ENCODE measurements at places on chromosomes 13 and 19. TPM values are rescaled to one million over a fixed set of nuclear protein-coding genes. Genes with fewer than 3 reads are reported as not detected.

DNA sequence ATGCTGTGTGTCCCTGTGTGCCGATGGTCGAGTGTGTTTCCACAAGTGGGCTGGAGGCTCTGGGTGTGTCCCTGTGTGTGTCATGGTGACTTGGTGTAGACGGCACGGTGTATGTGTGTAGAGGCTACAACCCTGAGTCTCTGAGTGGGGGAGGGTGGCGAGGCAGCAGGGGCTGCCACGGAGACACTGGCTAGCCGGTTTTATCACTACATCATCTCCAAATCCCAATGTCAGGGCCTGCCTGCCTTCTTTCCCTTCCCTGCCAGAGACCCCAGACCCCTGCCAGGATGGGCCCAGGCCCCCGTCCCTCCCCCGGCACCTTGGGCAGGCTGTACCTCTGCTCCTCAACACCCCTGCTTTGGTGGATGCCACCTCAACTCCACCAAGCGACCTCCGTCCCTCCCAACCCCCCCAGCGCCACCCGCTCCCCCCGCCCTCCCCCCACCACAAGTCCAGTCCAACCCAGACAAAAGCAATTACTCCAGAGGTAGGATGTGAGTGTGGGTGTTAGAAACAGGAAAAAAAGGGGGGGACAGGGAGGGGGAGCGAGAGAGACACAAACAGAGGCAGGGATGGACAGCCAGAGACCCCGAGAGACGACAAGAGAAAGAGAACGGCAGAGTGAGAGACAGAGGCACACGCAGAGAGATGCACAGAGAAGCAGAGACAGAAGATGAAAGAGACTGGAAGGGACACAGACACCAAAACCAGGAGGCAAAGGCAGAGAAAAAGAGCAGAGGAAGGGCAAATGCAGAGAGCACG, 21.6 kb upstream of the POU2F2 start:
- DNase-seq: no peak

GRCh38 chr13:78305171-78305570, 298.2 kb downstream of the POU4F1 start:
- no peak for DNase-seq

Gene CEACAM20
- not detected for total RNA-seq

Gene SIGLECL1
- total RNA-seq: not detected

Gene ZNF554
- total RNA-seq: 1.2 TPM

- no peak for DNase-seq
Measured at GRCh38 chr13:21537105-21537504, 66.9 kb downstream of the MICU2 start.

GRCh38 chr19:39828654-39829032, 5.3 kb downstream of the DYRK1B start:
- DNase-seq: no peak

Gene NCAN
- not detected for total RNA-seq

Gene SKA3
- total RNA-seq: 15.1 TPM

Gene KLK14
- total RNA-seq: 1.2 TPM

GRCh38 chr13:83182845-83183244, 699.4 kb downstream of the SLITRK1 start:
- DNase-seq: no peak

GRCh38 chr13:99418843-99419140, 82.5 kb upstream of the TM9SF2 start:
- no peak for DNase-seq

GRCh38 chr19:53131085-53131590, 1.6 kb downstream of the ZNF415 start:
- no peak for DNase-seq

DNA sequence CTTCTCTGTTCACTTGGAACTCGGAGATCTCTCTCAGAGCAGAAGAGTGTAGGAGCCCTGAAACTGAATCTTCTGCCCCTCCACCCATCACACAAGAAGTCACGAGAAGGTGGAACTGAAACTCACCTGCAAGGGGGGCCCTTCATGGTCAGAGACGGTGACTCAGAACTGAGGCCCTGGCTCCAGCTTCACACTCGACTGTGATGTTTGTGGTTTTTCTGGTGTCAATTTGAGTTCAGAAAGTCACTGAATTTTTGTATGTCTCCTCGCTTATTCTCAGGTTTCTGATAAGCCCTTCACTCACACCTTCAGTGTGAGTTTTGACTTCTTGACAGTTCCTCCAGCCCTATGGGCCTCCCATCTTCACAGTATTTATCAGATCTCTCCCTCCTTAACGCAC, 23.1 kb downstream of the SIGLEC5 start:
- DNase-seq: no peak

GRCh38 chr13:29284726-29285125, 310.8 kb downstream of the SLC7A1 start:
- DNase-seq: no peak

DNA sequence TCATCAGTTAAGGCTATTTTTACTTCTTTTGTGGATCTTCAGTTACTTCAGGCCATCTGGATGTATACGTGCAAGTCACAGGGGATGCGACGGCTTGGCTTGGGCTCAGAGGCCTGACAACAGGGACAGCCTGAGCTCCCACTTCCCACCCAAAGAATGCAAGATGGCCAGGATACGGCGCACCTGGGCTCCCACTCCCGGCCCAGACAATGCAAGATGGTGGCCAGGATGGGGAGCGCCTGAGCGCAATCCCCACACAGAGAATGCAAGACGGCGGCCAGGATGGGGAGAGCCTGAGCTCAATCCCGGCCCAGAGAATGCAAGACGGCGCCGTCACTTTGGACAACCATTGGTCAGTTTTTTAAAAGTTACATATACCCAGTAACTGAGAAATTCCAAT, 25.3 kb upstream of the MIER2 start:
- no peak for DNase-seq

Gene STXBP2
- 114 TPM for total RNA-seq

DNA sequence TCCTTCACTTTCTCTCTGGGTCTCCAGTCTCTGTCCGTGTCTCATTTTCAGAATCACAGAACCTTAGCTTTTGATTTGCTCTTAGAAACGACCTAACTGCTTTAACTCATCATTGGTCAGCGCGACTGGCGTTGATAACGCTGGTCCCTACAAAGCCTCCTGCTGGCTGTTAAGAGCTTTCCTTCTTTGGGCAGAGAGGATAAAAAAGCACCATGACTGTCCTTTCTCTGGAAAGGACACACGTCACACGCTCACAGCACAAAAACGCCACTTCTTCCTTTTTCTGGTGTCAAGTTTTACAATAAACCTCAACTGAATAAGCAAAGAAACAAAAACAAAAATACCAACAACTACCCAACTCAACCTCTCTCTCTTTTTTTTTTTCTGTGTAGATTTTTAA, 1.7 kb upstream of the KLK12 start:
- DNase-seq: no peak

Gene NLRP11
- total RNA-seq: 0.14 TPM

Gene ZNF737
- 5.4 TPM for total RNA-seq

GRCh38 chr19:49057636-49058234, at the start of gene CGB7:
Gene CGB7, minus strand, starts transcription at chr19:49057749. Its CDS starts 2,374 bp downstream, at chr19:49055375.
- peak; percentile 33 for DNase-seq

Gene LILRB3
- not detected for total RNA-seq

- no peak for DNase-seq
Measured at GRCh38 chr13:64332048-64332447, 2898.1 kb downstream of the PCDH9 start.

Gene GPI
- total RNA-seq: 421 TPM

Gene ZNF865
- 14.5 TPM for total RNA-seq

- DNase-seq: no peak
Measured at GRCh38 chr13:51599444-51600176, 15.3 kb downstream of the WDFY2 start.

GRCh38 chr13:78201411-78201810, 282.8 kb upstream of the EDNRB start:
- no peak for DNase-seq

Gene GRIK5
- total RNA-seq: 0.61 TPM

Gene DAND5
- total RNA-seq: not detected

DNA sequence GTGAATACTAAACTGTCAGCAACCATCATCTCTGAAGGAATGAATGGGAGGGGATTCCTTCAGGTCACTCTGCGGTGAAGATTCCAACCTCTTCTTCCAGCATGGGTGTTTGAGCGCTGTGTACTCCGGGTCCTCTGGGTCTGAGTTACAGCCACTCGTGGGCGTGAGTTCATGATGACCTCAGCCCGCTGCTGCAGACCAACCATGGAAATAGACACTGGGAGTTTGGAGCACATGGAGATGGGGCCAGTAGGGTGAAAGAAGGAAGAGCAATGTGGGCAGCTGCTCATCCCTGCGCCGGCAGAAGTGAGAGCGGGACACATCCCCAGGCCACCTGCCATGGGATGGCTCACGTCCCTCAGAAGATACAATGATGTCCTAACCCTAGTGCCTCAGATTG, 16.8 kb upstream of the RAB20 start:
- DNase-seq: no peak

DNA sequence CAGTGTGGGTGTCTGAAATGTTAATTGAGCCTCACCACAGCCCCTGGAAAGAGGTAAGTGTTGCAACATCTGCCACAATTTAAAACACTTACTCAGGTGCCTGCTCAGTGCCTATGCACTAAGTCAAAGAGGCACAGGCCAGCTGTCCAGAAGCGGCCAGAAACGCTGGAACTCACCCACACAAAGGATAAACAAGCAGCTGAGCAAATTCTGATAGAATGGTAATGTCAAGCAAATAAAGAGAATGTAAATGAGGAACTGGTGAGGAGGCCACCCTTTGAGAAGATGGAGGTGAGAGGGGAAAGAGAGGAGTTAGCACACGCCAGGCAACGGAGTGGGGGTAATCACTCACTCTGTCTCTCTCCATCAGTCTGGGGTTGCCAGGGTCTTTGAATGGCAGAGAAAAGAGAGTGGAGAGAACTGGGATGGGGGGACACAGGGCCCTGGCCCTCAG, 67.7 kb upstream of the SERP2 start:
- no peak for DNase-seq

DNA sequence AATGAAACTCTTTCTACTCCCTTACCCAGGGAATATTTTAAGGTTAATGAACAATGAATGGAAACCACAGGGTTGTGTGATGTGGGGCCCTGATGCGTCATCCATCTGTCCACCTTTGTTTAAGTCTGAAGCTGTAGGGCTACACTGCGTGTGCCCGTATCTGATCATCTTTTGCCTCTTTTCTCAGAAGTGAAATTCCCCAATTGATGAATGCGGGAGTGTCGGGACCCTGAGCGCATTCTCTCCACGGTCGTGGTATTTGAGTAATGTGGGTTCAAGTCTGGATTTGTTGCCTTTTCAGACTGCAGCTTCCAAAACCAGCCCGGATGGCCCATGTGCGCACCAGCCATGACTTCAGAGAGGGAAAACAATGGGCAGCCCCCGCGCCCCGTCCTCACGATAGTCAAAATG, 112.3 kb downstream of the COL4A2 start:
- DNase-seq: no peak

DNA sequence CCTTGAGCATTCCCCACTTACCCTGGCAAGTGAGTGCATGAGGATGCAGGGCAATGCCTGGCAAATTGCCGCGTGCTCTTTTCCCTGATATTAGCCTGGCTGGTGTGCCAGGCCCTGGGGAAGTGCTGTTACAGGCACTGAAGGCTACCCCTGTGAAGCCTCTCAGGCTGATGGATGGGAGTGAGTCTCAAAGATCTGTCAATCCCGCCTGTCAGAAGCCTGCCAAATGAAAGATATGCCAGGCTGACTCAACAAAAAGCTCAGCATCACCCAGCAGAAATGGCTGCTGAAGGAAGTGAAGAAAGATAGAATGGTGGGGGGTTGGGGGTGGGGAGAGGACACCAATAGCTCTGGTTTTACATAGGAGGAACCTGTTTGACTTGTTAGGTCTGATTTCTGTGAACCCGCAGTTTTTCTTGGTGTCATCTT, 112.1 kb downstream of the LACC1 start:
- no peak for DNase-seq

GRCh38 chr13:111906306-111906705, 160.6 kb upstream of the SOX1 start:
- no peak for DNase-seq

- peak; percentile 35 for DNase-seq
Measured at GRCh38 chr19:16376649-16377048, 52.0 kb downstream of the KLF2 start.

DNA sequence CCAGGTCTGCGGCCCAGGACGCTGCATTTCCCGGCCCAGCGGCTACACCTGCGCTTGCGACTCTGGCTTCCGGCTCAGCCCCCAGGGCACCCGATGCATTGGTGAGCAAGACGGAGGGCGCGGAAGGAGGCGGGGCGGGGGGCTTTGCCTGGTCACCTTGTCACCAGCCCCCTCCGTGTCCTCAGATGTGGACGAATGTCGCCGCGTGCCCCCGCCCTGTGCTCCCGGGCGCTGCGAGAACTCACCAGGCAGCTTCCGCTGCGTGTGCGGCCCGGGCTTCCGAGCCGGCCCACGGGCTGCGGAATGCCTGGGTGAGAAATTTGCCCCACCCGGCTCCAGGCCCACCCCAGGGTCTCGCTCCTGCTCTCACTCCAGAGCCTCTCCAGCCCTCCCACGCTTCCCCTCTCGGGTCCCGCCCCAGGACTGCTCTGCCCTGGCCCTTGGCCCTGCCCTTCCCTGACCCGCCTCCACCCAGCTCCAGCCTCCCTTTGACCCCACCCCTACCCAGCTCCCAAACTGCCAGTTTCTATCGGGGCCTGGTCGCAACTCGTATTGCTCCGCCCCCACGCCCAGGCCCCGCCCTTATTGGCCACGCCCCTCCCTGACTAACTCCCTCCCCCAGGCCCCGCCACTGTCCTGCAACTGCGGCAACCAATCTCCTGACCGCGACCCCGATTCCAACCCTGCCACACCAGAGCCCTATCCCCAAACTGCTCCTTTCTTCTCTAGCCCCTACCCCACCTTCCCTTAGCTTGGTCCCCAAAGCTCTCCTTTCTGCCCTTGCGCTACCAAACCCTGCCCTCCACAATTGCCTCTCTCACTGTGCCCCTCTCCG, 8.6 kb downstream of the LTBP4 start:
- peak; percentile 88 for DNase-seq

- no peak for DNase-seq
Measured at GRCh38 chr13:80560609-80561008, 219.7 kb upstream of the SPRY2 start.

DNA sequence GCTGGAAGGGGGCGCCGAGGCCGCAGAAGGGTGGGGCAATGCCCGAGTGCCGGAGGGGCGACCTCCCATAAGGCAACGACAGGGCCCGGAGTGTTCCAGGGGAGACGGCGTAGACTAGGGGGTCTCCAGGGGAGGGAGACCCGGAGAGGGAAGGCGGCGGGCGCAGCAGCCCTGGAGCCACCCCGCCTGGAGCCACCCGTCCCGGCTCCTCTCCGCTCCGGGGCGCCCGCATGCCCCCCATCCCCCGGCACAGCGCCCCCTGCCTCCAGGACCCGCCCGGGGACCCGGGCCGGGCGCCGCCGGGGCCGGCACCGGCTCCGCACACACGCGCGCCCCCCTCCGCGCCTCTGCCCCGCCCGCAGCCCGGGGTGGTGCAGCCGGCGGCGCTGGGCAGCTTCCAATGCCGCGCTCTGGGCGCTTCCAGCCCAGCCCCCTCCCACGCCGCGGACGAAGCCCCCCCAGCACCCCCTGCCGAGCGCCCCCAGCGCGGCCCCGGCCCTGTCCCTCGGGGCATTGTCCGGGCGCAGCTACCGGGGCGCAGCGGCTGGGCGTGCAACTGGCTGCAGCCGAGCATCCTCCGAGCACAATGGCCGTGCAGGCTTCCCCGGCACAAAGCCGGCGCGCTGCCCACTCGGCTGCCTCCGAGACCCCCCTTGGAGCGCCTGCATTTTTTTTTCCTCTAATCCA, 519 bp downstream of the PTPRS start:
- no peak for DNase-seq

GRCh38 chr19:35059006-35059798, 17.7 kb downstream of the HPN start:
- DNase-seq: no peak

Gene ZNF724
- total RNA-seq: 5.1 TPM

Gene MISP
- not detected for total RNA-seq

All from activated T-cell treated with anti-CD3 and anti-CD28 coated beads, Interleukin-2, amount 50 U/mL, for 4 hours (primary cell).